ENCODE measurements at places on chromosomes 2 and 18.

DNA sequence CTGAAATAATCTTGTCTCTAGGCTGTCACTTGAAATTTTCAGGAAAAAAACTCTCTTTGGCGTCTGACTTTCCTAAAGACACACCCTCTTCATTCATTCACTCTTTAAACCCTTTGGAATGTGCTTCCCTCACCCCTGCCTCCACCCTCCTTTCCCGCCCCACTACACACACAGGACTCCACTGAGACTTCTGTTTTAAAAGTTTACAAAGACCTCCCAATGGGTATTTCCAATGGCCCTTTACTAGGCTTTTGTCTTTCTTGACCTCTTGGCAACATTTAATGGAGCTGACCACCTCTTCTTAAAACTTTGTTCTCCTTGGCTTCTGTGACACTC lies 96.1 kb downstream of the RBMS1 start:
- DNase-seq: no peak

GRCh38 chr18:10365021-10365500 lies 89.4 kb upstream of the APCDD1 start:
- no peak for DNase-seq

- DNase-seq: no peak
Observed at GRCh38 chr2:138601458-138602165, 100.0 kb downstream of the SPOPL start.

DNA sequence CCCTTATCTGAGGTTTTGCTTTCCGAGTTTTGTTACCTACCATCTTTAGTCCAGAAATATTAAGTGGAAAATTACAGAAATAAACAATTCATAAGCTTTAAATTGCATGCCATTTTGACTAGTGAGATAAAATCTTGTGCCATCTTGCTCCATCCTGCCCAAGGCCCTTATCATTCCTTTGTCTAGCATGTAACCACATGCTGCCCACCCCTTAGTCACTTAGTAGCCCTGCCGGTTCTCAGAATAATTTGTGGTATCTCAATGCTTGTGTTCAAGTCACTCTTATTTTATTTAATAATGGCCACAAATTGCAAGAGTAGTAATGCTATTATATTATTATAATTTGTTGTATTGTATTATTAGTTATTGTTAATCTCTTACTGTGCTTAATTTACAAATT lies 36.8 kb upstream of the VPS54 start:
- DNase-seq: no peak

DNA sequence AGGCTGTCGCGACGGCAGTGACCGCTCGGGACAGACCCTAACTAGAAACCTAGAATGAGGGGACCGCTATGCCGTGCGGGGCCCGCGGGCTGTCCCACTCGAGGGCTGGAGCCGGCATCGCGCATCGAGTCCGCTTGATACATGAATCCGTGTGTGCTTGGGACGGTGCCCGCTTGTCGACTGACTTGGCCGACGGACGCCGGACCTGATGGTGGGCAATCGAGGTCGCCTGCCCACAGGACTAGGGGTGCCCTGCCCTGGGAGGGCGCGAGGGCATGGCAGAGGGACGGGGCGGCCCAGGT lies 749 bp upstream of the PTMA start:
- DNase-seq: no peak

- no peak for DNase-seq
Observed at GRCh38 chr2:144084114-144084661, 435.7 kb downstream of the ZEB2 start.

GRCh38 chr18:74661008-74661407 lies 63.3 kb downstream of the ZNF407 start:
- no peak for DNase-seq

DNA sequence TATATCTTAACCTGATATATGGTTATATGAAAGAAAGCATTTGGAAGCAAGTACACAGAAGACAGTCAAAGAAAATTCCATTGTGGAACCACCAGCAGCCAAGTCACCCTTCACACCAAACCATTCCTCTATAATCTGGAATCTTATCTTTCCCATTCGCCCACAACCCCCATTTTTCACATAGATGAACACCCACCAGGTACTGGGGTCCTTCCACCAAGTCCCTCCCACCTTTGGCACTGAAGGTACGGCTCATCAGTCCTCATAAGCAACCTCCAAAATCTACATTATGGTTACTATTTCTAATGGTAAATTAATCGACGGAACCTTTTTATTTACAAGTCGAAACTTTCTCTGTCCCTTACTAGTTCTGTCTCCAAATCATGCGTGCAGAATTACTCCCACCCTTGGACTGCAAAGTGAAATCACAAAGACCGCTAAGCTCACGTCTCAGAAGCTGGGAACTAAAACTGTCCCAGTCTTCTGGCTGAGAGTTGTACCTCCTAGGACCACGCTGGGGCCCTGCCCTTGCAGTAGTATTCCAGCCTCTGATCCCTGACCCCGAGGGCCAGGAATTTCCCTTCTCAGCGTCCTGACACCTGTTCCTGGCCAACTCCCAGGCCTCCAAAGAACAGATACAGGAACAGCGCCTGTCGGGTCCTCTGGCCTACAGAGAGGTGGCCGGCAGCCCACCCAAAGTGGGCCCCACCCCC lies 702 bp downstream of the OLA1 start:
- DNase-seq: no peak

DNA sequence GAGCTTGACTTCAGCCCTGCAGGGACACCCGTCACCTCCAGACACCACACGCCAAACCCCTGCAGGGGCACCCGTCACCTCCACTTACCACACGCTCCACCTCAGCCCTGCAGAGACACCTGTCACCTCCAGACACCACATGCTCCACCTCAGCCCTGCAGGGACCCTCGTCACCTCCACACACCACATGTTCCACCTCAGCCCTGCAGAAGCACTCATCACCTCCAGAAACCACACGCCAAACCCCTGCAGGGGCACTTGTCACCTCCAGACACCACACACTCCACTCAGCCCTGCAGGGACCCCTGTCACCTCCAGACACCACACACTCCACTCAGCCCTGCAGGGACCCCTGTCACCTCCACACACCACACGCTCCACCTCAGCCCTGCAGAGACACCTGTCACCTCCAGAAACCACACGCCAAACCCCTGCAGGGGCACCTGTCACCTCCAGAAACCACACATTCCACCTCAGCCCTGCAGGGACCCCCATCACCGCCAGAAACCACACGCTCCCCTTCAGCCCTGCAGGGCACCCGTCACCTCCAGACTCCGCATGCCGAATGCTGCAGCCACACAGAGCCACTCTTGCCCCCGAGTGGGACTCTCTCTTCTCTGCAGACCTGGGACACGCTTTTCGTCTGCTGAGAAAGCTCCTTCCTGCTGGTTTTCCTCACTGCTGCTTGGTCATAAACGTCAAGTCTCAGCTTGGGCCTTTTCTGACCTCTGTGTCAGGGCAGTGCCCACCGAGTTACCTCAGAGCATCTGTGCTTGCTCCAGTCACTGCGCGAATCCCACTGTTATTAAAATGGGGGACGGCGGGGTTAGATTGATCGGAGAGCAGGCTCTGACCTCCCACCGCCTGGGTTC lies 77.5 kb upstream of the SALL3 start:
- DNase-seq: no peak

DNA sequence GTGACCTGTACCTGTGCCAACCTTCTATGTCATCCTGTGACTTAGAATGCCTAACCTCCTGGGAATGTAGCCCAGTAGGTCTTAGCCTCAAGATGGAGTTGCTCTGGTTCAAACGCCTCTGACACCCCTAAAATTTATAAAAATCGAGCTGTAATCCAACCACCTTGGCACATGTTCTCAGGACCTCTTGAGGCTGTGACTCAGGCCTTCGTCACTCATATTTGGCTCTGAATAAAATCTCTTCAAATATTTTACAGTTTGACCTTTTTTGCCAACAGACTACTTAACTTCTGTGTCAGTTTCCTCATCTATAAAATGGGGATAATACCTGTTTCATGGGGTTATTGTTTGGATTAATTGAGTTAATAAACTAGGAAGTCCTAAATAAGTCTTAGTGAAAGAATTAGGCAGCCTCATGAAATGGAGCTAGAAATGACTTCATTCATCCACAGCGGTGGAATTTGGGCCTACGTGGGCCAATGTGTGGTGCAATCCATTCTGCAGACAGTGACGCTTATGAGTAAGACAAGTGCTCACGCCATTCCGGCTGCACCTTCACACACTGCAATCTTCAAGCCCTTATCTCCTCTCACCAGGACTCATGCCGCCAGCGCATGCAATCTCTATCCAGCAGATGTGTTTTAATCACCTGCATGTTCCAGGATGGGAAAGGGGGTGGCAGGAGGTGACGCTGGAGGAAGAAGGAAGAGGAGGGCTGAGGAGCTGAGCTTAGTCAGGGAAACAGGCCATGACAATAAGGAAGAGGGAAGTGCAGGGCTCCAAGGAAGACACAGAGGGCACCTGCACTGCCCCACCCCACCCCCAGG lies 2.0 kb upstream of the UBE2F start:
- no peak for DNase-seq

DNA sequence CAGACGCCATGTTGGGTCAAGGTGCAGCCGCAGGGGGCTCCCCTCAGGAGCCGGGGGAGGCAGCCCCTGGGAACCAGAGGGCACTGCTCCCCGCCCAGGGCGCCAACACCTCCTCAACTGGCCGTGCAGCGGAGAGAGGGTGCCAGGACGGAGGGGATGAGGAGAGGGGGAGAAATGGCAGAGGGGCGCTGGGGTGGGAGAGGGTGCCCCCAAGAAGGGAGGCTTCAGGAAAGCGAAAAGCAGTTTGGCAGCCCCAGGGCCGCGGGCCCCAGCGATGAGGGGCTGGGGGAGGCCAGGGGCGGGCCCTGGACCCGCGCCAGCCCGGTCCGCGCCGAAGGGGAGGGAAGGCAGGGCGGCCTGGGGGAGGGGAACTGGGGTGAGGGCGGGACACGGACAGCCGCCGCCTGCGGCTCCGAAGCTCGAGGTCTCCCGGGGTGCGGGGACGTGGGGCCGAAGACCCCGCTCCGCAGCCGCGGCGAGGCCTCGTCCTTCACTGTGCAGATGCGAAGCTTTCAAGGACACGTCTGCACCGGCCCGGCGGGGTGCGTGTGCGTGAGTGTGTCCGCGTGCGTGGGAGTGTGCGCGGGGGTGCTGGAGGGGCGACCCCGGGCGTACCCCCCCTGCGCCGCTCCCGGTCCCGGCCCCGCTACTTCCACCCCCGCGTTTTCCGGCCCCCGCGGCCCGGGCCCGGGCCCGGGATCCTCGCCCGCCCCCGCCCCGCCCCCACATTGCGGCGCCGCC lies 1.4 kb downstream of the DNMT3A start:
- DNase-seq: no peak

DNA sequence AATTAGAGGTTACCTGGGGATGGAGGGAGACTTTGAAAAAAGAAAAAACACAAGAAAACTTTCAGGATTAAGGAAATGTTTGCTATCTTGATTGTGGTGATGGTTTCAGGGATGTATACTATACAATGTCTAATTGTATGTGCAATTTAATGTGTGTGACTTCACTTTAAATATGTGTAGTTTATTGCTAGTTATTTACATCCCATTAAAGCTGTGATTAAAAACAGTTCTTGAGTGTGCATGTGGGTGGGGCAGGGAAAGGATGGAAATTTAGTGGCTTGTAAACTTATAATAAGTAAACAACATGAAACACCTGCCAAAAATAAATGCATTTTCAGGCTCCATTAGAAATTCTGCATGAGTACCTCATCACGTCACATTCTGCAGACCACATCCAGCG lies 167.0 kb downstream of the MYO5B start:
- no peak for DNase-seq

GRCh38 chr2:219668316-219668715 lies 40.9 kb downstream of the SLC4A3 start:
- DNase-seq: no peak

- no peak for DNase-seq
Observed at GRCh38 chr2:94997981-94998930, 27.3 kb upstream of the MAL start.

DNA sequence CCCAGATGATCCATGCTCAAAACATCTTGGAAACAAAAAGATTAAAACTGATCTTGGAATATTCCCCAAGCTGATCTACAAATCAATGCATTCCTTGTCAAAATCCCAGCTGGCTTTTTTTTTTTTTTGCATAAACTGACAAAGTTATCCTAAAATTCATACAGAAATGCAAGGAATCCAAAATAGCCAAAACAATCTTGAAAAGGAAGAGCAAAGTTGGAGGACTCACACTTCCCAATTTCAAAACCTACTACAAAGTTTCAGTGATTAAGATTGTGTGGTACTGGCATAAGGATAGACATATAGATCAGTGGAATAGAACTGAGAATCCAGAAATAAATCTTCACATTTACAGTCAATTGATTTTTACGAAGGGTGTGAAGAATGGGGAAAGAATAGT lies 306.8 kb upstream of the MGAT5 start:
- no peak for DNase-seq

DNA sequence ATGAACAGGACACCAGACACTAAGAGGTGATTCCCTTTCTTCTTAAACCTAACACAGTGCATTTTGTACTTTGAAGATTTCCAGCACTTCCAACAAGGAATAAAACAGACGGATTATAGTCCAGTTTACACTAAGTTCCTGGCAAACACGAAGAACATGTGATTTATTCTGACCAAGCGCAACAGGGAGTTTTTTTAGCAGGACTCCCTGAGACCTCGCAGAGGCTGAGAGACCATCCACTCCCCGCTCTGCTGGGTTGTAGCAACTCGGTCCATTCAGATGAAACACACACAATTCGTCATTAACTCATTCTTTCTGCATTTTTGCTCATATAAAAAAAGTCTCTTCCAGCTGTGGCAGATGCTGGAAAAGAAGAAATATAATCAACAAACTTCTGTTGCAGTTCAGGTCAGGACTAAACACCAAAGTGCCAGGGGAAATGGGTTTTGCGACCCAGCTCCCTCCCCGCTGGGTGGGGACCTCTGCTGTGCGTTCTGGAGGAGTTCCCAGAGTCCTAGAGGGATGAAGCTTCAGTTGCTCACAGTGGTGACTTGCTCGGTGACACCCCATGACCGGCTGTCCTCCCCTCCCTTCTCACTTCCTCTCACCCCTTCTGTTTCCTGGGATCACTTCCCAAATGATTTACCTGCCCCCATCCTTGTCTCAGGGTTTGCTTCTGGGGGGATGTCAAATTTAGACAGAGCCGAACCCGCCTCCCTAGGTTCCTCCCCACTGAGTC lies 52.5 kb downstream of the KCNF1 start:
- no peak for DNase-seq

DNA sequence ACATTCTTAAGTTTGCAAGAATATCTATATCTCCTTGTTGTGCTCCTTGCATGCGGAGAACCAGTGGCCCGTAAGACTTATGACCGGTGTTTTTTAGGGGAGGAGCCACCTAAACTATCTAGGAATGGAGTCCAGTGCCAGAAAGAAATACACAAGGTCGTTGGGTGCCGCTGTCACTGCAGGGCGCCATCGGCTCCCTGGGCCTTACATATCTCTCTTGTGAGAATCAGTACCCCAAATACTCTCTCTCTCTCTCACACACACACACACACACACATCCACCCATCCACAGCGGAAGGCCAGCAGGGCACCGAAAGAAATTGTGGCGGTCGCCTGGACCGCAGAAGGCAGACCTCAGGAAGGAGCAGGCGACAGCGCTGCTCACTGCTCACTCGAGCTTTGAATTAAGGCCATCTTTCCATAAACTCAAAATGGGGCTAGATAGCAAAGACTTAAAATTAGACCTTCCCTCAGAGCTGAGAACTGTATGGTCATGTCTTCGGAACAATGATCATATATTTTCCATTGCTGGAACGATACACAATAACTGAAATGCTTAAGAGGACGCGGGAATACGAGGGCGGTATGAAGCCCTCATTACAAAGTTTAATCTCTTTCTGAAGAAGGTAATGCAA lies 10.4 kb downstream of the NR4A2 start:
- DNase-seq: no peak

- DNase-seq: no peak
Observed at GRCh38 chr2:200253639-200254038, 52.9 kb upstream of the SPATS2L start.

GRCh38 chr2:125707611-125708010 lies 948.3 kb upstream of the GYPC start:
- DNase-seq: no peak

- no peak for DNase-seq
Observed at GRCh38 chr2:204280262-204280668, 265.0 kb upstream of the PARD3B start.
